ENCODE measurements at places on chromosomes 3 and 15. TPM values are rescaled to one million over a fixed set of nuclear protein-coding genes. Genes with fewer than 3 reads are reported as not detected.

Gene UNC13C
- not detected for total RNA-seq

Gene FEZF2
- total RNA-seq, result not detected

GRCh38 chr3:194522579-194523046 lies 35.8 kb upstream of the ATP13A3 start:
- DNase-seq, result no peak

DNA sequence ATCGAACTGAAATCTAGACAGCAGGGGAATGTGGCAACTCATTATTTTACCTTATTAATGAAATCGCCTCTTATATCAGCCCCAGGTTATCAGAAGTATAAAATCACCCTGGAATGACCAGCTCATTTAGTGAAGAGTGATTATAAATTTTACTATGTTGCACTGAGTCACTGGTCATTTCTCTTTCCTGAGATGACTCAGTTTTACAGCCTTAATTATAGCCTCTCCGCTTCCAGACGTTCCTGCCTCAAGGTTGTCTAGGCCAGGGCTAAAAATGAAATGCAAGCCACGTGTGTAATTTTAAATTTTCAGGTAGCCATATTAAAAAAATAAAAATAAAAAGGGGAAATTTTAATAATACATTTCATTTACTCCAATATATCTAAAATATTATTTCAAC lies 33.3 kb downstream of the DET1 start:
- no peak for DNase-seq

GRCh38 chr3:120646771-120647432 lies 35.1 kb downstream of the HGD start:
- no peak for DNase-seq

DNA sequence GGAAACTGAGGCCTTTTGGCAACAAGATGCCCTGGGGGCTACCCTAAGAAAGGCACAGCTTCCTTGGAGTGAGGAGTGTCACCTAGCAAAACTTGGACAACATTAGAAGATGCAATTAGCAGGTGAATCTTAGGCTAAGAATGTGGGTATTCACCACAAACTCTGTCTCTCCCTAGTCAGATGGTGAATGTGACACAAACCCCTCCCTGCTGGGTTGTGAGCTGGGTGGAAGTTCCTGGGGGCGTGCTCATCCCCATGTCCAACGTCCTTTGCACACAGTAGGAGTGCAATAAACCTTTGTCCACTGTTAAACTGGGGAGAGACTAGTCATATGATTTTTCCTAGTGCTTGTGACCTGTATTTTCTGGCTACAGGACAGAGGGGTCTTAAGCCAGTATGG lies 67.1 kb upstream of the SH3GL3 start:
- DNase-seq, result no peak

- DNase-seq, result no peak
Observed at GRCh38 chr15:41606997-41607396, 48.0 kb downstream of the TYRO3 start.

DNA sequence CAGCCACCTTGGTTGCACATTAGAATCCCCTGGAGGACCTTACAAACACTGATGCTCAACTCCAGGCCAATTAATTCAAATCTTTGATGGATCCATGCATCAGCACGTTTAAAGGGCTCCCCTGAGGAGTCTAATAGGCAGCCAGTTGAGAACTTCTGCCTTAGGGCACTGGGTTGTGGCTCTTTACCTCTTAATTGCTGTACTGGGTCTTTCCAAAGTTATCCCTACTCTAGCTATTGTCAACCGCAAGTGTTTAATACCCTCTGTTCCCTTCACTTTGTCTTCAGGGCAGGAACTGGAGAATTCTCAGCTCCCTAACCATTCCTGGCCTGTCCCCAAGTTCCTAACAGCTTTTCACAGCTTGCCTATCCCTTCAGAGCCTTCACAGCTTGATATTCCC lies 15.0 kb upstream of the FAM174B start:
- no peak for DNase-seq

GRCh38 chr3:140510303-140510861 lies 167.5 kb upstream of the TRIM42 start:
- DNase-seq, result no peak

DNA sequence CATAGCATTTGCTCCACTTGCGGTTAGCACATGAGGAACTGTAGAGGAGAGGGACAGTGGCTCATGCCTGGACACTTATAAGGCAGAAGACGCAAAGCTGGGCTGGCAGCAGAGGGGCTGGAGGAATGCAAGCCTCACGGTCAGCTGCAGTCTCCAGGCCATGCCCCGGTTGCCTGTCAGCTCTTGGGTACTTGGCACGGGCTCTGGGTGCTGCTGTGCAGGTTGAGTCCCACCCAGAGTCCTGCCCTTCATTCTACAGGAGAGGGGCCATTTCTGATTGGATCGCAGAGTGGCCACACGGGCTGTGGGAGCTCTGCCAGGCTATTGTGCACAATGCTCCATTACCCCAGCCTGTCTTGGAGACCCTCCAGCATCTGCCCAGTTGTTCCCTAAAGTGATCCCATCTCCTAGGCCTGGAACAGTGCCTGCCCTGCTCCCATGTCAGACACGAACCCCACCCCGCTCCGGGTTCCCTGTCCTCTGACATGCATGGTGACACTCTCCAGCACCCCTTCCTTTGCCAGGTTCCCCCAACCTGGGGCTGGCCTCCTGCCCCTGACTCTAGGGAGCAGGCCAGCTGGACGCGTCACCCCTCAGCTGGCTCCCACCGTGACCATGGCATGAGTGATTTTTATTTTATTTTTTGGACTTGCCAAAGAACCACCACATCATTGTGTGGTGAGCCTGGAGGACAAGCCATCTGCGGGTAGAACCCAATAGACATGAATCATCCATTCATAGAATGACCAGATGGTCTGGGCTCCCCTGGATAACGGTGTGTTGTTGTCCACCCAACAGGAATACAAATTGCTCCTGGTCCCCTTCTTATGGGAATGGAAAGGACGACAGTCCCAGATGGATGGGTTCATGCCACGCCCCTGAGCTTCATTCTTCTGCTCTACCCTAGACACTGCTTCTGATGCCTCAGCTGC lies 51.0 kb upstream of the KLF13 start:
- no peak for DNase-seq

DNA sequence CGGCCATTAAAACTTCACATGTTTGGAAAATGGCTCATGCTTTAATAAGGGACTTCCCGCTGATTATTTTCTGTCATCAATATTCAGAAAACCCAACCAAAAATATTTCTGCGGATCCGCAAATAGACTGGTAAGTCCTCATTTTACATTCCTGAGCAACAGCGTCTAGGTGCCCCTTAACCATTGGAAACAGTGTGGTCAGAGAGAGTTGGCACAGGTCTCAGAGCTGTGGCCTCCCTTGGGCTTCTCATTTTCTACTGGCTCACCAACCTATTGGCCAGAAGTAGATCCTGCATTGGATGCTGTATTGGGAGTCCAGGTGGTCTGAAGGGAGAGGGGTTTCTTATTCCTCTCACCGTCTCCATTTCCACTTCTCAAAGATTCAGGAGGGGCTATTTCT lies 348.1 kb upstream of the DCBLD2 start:
- DNase-seq, result no peak

GRCh38 chr15:47754312-47754711 lies 37.0 kb downstream of the SEMA6D start:
- DNase-seq, result no peak

GRCh38 chr3:187979564-187979963 lies 174.4 kb upstream of the LPP start:
- DNase-seq, result no peak

Measured in SK-MEL-5 (cell line).